HFF-Myc (cell line): ENCODE measurements at places on chromosomes 11 and 22.
A peak's percentile ranks its signal among the peaks of the same experiment; 100 is the strongest.

- no peak for DNase-seq
Measured at GRCh38 chr11:2473361-2474058, 28.7 kb downstream of the KCNQ1 start.

- peak; percentile 37 for DNase-seq
Measured at GRCh38 chr11:76237914-76238313, 31.6 kb upstream of the WNT11 start.

GRCh38 chr11:30991802-30992512 is 377.6 kb downstream of the DCDC1 start:
- DNase-seq, result no peak

DNA sequence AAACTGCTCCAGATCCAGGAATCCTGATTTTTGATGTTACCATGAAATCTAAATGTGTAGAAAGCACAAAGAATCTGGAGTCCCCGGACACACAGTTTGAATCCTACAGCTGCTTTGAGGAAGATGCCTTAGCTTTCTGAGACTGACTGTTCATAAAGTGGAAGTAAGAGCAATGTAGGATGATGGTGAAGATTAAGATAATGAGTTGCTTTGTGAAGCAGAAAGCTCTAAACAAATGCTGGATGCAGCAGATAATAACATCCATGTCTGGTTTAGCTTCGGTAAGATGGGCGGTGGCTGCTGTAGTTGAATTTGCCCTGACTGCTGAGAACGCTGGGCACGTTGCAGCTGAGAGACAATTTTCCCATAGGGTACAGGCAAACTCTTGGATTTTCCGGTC is 20.1 kb downstream of the OVOL1 start:
- DNase-seq, result no peak

DNA sequence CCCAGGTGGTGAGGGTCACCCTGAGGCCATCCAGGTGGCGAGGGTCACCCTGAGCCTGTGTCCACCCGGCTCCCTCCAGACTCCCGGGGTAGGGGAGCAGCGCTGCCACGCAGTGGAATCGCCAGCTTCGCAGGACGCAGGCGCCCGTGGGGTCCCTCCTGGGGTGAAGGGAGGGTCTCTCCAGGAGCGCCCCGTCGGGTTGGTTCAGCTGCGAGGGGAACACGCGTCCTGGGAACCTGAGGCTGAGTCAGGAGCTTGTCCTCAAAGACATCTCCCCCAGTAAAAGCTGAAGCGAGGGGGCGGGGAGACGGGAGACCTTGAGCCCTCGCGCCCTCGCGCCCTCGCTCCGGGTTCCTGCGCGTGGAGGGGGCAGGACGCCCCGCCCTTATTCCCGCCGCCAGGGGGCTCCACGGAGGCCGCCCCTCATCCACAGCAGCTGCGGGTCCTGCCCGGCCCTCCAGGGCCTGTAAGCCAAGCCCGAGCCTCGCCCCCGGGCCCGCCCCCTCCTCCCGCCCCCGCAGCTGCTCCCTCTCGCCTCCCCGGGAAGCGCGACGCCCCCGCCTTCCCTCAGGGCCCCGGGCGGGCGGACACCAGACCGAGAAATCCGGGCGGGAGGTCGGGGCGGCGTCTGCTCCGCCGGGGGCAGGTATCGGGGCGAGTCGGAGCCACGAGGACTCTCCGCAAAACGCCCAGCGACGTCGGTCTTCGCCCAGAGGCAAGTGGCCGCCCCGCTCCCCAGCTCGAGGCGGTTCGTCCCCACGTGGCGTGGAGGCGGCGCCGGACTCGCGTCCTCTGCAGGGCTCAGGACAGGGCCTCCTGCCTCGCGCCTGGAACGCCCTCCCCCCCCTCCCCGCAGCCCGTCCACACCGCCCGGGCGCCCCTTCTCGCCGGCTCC is 22.8 kb downstream of the PIM3 start:
- DNase-seq, result no peak

GRCh38 chr22:49934160-49934890 is 15.9 kb downstream of the CRELD2 start:
- DNase-seq, result no peak

GRCh38 chr11:11171854-11172253 is 181.2 kb downstream of the CSNK2A3 start:
- no peak for DNase-seq

GRCh38 chr22:33476716-33477115 is 418.5 kb upstream of the SYN3 start:
- DNase-seq, result no peak

DNA sequence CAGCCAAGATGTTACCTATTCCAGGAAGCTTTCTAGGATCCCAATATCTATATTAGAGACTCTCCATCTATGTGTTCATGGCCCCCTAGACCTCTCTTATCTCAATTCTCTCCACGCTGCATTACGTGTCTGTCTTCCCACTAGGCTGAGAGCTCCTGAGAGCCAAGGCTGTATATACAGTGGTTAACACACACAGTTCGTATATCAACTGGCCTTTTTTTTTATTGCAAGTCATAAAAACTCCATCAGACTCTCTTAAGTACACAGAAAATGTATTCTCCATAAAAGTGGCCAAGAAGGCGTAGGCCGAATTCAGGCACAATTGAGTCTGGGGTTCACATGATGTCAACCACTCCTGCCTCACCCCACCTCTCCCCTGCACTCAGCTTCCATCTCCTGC is 115.9 kb downstream of the TRIM29 start:
- no peak for DNase-seq

DNA sequence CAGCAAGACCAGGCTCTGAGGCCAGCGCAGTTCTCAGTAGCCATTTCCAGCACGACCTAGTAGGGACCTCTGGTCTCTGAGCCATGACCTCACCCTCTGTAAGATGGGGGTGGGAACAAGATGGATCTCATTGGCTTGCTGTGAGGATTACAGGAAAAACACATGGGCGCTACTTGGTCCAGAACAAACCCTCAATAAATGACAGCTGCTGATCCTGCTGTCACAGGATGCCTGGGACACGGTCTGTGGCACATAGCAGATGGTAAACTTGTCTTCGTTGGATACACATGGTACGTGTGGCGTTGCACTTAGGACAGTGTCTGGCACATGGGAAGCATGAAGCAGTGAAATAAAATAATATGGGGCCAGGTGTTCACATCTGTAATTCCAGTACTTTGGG is 4.5 kb upstream of the KCTD17 start:
- DNase-seq, result no peak

DNA sequence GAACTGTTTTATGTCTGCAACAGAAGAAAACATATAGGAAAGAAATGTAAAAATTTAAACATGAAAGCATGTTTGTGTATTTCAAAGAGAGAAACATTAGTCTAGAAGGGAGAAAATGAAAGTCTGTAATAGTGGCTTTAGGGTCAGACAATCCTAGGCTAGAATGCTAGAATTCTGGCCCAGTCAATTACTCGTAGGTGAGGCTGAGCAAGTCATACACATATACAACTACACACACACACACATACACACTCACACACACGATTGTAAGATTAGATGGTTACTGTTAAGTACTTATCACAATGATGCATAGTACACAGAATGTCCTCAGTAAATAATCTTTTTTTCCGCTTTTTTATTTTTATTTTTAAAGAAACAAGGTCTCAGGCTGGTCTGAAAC is 37.7 kb upstream of the PCF11 start:
- no peak for DNase-seq

- DNase-seq, result no peak
Measured at GRCh38 chr11:128470081-128470480, 117.3 kb downstream of the ETS1 start.

DNA sequence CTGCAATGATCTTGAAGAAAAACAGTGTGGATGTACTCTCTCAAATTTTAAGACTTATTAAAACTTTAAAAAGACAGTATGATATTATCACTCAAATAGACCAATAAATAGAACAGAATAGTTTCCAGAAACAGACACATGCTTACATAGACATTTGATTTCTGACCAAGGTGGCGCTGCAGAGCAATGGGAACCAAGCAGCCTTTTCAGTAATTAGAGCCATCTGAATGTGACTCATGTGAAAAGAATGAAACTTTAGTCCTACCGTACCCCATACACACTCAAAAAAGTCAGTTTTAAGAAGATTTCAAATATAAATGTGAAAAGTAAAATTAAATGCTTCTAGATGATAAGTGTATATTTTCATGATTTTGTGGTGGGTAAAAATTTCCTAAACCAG is 74.2 kb upstream of the MS4A8 start:
- DNase-seq, result peak; percentile 41

DNA sequence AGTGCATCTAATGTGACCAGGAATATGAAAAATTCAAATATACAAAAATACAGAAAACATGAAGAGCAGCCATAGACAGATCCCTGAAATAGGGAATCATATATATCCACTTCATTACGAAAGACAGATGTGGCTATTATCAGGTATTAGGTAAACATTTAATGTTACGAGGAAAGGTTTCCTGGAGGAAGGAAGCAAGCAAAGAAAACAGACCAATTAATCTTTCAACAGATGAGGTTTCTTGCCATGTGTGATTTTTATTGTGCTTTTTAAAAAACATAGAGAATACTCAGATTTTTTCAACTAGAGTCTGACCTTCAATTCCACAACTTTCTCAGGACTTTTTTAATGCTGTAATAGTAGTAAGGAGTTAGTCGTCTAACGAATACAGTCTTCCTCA is 24.3 kb upstream of the GAB2 start:
- no peak for DNase-seq

GRCh38 chr11:121337740-121338272 is 45.2 kb downstream of the SC5D start:
- DNase-seq, result no peak

GRCh38 chr11:112404112-112404511 is 143.5 kb upstream of the PLET1 start:
- DNase-seq, result no peak

GRCh38 chr11:27460158-27460978 is 12.2 kb downstream of the LGR4 start:
- no peak for DNase-seq

- peak; percentile 43 for DNase-seq
Measured at GRCh38 chr11:89495951-89496350, 4.8 kb upstream of the NOX4 start.

GRCh38 chr11:117045196-117045595 is 53.0 kb downstream of the SIK3 start:
- peak; percentile 90 for DNase-seq
